ENCODE measurements at places on chromosomes 5 and 9.
A peak's percentile ranks its signal among the peaks of the same experiment; 100 is the strongest.

GRCh38 chr5:6576861-6577501 lies 55.9 kb downstream of the NSUN2 start:
- DNase-seq = peak; percentile 76

GRCh38 chr5:179805529-179806249 lies 977 bp downstream of the MGAT4B start:
- peak; percentile 65 for DNase-seq

GRCh38 chr5:135318924-135319323 lies 80.1 kb downstream of the MACROH2A1 start:
- no peak for DNase-seq

DNA sequence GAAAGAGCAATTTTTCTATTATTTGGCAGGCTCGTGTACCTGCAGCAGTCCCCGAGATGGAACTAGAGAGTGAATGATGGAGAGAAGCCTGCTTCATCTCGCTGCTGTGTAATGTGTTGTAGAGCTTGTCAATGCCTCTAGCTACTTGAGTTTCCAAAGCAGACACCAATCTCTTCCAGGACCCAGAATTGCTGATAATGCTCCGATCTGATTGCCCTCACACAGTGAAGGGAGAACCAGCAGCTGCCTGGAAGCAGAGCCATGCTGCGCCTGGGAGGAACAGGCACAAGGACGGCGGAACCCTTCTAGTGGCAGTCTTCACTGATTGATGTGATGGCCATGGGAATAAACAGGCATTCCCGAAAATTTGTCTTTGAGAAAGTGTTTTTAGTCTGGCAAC lies 288.0 kb downstream of the ICE1 start:
- no peak for DNase-seq

- DNase-seq = no peak
Measured at GRCh38 chr5:173885475-173886010, 2.6 kb upstream of the CPEB4 start.

- peak; percentile 83 for DNase-seq
Measured at GRCh38 chr5:160260881-160261815, 31.8 kb downstream of the FABP6 start.

- DNase-seq = no peak
Measured at GRCh38 chr9:108048406-108049025, 558.9 kb upstream of the KLF4 start.

GRCh38 chr9:98551511-98552286 lies 157.0 kb downstream of the GABBR2 start:
- no peak for DNase-seq

GRCh38 chr5:1568201-1568979 lies 44.6 kb upstream of the LPCAT1 start:
- DNase-seq = peak; percentile 32

GRCh38 chr5:77368367-77368766 lies 123.7 kb downstream of the WDR41 start:
- no peak for DNase-seq

- DNase-seq = no peak
Measured at GRCh38 chr5:167709625-167710024, 581.8 kb upstream of the WWC1 start.

DNA sequence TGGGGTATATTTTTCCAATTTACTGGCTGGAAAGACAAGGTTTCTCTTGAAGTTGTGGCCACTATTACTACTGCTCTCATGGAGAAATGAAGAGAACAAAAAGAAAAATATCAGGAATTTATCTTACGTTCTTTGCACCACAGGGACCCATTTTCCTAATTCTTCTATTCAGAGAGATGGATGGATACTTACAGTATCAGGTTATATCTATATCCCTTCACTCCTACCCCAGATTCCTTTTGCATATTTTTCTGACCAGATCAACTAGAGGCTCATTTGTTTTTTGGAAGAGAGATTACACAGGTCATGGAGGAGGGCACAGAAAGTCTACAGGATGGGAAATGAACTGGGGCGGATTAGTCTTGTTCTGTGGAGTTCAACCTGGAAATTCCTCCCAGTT lies 277.2 kb upstream of the VLDLR start:
- DNase-seq = no peak

Measured in eye (tissue), 1 donor.